ENCODE measurements at places on chromosomes 1 and 21.

DNA sequence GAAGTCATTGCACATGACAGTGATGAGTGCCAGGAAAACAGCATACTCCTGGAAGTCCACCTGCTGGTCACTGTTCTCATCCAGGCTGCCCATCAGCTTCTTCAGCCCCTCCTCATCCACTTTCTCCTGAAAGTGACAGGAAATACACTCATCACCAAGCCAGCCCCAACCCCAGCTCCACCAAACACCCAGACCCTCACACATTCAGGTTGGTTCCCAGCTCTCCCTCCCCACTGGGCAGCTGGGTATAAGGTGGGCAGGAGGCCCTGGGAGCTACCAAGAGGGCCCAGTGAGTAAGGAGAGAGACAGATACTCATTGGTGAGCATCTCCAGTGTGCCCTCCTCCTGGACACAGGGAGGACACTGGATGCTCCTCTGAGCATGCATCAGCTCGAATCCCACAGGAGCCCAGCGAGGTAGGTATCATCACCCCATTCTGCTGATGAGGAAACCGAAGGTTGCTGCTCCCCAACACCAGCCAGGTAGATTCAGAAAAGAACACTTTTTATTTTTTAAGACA, 4.1 kb downstream of the S100A2 start:
- peaks cover 9% of the 10 kb centered on the region for H3K4me1 ChIP-seq
- no peak for DNase-seq

DNA sequence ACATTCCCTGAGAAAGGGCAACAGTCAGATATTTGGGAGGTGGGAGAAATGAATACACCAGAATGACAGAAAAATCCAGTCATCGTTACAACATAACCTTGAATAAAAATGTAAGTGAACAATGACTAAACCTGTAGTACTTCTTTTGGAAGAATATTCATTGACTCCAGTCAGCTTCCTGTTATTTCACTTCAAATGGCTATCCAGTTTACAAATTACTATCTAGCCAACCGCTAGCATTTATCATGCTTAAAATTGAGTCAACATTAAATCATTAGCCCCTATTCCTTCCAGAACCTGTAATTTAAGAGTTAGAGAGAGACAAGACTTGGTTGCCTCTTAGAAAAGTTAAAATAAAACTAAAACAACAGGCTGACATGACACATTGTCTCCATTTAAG, 33.6 kb downstream of the WLS start:
- no peak for DNase-seq
- no peak overlapping the region for H3K4me3 ChIP-seq
- no peaks in the 10 kb centered on the region for H3K36me3 ChIP-seq
- H3K27me3 ChIP-seq = peaks cover 3% of the 10 kb centered on the region

GRCh38 chr1:35058988-35059387, 20.2 kb upstream of the ZMYM1 start:
- H3K4me1 ChIP-seq = no peaks in the 10 kb centered on the region
- DNase-seq = no peak
- H3K36me3 ChIP-seq = no peaks in the 10 kb centered on the region
- H3K4me3 ChIP-seq = no peak overlapping the region

- H3K27ac ChIP-seq = peak overlapping the region; percentile 78
These were observed 674 bp downstream of the CEP350 start for GRCh38 chr1:179955287-179955680.
